Hindlimb muscle (tissue), 1 donor: ENCODE measurements at places on chromosomes 6 and 20.

- DNase-seq, result no peak
These were observed 75.8 kb downstream of the UBE3D start for GRCh38 chr6:82989736-82990290.

DNA sequence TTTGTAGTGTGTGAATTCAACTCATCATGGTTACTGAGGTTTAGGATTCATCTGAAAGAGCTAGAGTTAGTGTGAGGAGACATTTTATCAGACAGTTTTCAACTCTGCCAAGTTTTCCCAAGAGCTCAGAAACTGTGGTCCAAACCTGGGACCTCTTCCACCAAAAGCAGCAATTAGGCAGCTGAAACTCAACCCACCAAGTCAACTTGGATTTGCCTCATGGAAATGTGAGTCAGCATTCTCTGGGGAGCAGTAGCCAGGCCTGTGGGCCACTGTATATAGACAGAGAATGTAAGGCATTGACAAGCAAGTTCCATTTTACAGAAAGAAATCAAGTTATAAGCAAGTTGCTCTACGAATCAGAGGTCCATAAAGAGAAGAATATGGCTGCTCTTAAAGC is 178.8 kb upstream of the HDDC2 start:
- DNase-seq, result no peak

GRCh38 chr20:56443654-56444540 is 24.5 kb upstream of the RTF2 start:
- DNase-seq, result no peak

DNA sequence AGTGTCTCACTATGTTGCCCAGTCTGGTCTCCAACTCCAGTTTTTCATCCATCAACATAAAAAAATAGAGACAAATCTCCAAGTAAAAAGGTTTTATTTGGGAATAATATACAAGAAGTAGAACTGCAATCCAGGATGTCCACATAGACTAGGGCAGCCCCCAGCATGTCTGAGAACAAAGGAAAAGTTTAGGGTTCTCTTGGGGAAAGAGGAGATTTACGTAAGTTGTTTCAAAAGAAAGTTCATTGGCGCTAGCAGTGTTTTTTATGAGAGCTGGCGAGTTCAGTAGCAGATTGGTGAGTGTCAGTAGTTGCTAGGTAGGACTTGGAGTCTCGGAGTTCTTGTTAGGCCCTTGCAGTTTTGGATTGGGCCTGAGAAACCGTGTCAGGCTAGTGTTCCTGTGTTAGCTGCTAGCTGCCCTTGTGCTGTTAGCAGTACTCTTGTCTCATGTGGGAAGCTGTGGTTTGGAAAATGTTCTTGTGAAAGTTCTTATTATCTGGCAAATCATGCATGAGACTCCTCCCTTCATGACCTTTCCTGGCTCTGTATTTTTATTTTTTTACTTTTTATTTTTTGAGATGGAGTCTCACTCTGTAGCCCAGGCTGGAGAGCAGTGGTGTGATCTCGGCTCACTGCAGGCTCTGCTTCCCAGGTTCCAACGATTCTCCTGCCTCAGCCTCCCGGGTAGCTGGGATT is 24.7 kb downstream of the TTLL9 start:
- peak; percentile 42 for DNase-seq

DNA sequence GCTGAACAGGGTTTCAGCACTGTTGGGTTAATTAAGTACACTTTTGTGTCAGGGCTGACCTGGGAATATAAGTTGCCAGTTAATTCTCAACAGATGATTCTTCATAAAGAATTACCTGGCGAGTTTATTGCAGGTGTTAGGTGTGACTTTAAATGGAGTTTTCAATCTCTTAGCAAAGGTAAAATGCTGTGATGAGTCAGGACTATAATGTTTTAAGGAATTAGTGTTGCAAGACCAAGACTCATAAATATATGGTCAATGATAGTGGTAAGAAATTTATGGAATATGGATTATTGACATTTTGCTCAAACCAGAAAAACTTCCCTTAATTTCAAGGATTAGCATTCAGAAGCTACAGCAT is 50.0 kb upstream of the PLCG1 start:
- no peak for DNase-seq

DNA sequence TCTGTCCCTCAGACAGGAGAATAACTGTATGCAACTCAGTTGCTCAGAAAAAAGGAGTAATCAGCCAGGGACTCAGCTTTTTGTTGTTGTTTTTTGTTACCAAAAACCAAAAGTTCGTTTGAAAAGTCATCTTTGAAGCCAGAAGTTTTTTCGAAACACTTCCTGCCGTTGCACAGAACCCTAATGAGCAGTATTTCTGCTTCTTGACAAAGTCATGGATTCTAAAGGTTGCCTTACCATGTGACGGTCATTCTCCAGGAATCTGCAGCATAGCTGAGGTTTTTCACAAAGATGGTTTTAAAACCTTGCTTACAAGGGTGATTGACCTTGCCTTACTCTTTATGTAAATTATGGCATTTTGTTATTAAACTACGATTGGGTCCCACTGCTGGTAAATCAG is 1.9 kb downstream of the RAB32 start:
- DNase-seq, result no peak

- no peak for DNase-seq
These were observed 226.6 kb downstream of the ALDH8A1 start for GRCh38 chr6:134723081-134723871.

DNA sequence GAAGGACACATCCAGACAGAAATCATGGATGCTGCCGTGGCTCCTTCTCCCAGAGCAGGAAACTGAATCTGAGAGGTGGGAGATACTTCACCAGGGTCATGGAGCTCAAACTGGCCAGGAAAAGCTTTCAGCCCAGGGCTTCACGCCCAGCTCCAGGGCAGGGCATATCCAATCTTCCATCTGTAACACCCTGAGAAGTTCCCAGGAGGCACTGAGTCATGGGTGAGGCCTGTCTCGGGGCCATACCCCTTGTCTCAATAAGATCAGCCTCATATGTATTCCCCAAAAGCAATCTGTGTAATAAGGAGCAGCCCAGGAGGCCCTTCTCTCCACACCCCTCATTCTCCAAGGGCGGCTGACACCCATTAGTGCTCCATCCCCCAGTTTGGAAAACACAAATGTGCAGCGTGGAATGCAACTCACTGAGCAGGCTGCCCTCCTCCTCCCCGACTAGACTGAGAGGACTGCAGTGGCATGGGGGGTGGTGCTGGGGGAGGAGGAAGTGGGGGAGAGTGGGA is 439.3 kb upstream of the SULF2 start:
- DNase-seq, result no peak

GRCh38 chr6:154488248-154488593 is 22.3 kb downstream of the CNKSR3 start:
- no peak for DNase-seq

DNA sequence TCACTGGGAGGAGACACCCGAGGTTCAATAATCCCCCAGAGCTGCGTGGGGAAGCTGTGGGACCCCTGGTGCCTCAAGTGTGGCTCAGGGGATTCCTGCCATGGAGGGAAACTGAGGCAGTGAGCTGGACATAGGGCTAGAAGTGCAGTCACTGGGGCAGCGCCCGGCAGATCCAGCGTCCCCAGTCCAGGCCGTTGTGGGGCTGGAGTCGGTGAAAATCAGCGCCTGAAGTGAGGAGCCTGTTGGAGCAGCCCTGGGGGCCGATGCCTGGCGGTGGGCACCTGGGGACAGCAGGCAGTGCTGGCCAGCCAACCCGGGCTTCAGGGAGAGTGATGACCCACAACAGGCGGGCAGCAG is 2.2 kb upstream of the COL9A3 start:
- DNase-seq, result no peak

- no peak for DNase-seq
These were observed 621.9 kb downstream of the GRIK2 start for GRCh38 chr6:102015431-102015830.

GRCh38 chr6:3053231-3053508 is 15.1 kb upstream of the RIPK1 start:
- no peak for DNase-seq

DNA sequence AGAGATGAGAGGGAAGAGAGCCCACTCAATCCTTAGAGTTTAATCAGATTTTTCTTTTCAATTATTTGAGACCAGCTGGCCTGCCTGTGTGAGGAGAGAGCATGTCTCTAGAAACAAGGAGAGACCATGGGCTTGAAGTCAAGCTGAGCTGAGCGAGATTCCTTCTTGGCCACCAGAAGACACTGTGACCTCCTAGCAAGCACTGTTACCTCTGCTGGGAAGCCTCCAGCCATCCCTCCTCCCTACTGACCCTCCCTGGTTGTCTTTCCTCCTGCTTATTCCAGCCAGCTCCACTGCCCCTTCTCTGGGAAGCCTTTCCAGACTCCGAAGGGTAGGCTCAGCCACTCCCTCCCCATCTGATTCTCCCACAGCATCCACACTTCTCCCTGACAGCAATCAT is 110.0 kb downstream of the SCML4 start:
- DNase-seq, result no peak

- DNase-seq, result no peak
These were observed 12.1 kb downstream of the TAF4 start for GRCh38 chr20:62053465-62054196.

DNA sequence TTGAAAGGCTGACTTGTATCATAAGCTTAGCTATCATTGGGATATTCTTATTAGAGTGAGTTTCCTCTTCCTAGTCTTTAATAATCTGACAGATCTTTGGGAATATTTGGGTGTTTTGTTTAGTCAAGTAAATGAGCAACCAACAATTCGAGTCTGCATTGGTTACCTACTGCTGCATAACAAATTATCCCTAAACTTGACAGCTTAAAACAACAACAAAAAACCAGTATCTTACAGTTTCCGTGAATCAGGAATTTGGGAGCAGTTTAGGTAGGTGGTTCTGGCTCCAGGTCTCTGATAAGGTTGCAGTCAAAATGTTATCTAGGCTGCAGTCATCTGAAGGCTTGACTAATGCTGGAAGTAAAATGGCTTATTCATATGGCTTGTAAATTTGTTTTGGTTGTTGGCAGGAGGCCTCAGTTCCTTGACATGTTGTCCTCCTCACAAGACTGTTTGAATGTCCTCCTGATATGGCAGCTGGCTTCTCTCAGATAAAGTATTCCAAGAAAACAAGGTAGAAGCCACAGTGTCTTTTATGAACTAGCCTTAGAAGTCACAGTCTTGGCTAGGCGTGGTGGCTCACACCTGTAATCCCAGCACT is 7.2 kb downstream of the GTF3C6 start:
- no peak for DNase-seq

DNA sequence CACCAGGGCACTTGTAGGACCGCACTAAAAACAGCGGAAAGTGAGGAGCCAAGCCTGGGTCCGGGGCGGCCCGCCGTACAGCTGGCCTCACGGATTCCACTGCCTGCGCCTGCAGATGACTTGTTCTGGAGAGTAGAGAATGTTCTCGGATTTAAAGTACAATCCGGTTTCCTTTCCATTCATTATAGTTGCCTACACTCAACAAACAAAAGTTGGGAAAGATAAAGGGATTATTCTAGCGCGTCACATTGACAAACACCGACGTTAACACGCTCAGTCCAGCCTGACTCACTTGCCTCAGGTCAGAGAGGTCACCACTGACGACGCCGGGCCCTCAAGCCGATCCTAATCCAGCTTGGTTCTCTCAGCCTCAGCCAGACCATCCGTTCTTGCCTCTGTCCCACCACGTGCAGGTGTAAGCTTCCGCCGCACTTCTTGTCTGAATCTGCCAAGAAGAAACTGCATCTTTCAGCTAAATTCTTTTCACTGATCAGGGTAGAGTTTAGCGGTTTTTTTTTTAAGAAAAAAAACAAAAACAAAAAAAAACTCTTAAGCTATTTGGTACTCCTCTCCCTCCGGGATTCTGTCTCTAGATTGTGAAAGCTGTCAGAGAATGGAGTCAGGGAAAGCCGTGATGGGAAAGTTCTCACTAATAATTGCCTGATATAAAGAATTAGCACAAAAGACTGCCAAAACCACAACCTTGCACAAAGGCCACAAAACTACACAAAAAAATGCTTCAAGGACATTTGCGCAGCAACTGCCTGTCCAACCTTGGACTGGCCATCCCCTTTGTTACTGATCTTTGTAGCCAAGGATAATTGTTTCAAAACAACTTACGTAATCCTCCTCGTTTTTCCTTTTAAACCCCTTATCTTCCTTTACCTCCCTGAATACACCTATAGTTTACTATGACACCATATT is 1.1 kb upstream of the PHF10 start:
- no peak for DNase-seq

GRCh38 chr6:42429042-42429585 is 22.6 kb downstream of the TRERF1 start:
- no peak for DNase-seq

- no peak for DNase-seq
These were observed 94.1 kb downstream of the HIVEP2 start for GRCh38 chr6:142850679-142851423.

DNA sequence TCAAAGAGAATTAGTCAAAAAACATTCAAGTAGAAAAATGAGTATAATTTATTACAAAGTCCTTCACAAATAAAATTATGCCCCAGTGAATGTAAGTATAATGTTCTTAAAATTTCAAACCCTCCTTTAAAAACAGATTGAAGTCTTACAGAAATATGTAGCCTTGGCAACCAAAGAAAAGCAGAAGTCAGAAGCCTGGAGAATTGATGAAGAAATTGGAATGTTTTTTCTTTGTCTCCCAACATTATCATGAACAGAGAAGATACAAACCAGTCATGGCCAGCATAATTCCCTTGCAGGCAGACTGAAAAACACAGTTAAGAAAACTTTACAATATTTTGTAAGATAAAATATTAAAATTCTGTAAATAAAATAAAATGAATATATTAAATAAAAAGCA is 221.9 kb downstream of the TBC1D32 start:
- DNase-seq, result no peak

DNA sequence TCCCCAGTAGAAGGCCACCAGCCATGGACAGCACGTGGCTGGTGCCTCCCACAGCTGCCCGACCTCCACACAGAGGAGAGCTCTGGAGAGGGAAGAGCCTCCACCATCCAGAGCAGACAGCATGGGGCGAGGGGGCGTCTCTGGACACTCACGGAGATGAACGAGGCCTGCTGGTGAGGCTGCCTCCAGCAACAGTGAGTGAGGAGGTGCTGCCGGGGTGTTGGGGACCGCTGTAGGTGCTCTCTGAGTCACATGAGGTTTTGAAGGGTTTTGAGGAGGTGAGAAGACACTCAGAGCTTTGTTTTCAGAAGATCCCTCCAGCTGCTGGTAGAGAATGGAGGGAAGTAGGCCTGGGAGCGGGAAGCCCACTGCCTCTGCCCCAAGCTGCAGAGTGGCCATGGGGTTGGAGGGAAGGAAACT is 65.6 kb downstream of the THBS2 start:
- DNase-seq, result no peak

GRCh38 chr6:74289884-74290283 is 593.9 kb downstream of the CD109 start:
- no peak for DNase-seq

GRCh38 chr6:708237-708598 is 15.3 kb upstream of the EXOC2 start:
- DNase-seq, result no peak

DNA sequence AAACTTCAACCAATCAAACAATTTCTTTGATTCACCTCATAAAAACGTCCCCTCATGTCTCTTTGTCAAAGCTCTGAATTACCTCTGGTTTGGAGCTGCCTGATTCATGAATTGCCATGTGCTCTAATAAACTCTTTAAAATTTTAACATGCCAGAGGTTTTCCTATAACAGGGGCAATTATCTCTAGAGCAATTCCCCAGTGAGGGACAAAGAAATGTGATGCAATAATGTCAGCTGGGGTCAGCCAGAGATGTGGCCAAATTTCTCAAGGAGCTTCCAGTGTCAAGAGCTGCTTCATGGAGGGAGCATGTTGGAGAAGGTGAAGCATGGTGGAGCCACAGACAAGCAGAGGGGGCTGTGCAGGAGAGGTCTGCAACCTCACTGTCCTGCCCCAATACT is 38.7 kb upstream of the RFPL4B start:
- DNase-seq, result no peak

- peak; percentile 19 for DNase-seq
These were observed 499.1 kb upstream of the MAN1A1 start for GRCh38 chr6:119848696-119849095.
